ENCODE measurements at places on chromosomes 3 and 15.

DNA sequence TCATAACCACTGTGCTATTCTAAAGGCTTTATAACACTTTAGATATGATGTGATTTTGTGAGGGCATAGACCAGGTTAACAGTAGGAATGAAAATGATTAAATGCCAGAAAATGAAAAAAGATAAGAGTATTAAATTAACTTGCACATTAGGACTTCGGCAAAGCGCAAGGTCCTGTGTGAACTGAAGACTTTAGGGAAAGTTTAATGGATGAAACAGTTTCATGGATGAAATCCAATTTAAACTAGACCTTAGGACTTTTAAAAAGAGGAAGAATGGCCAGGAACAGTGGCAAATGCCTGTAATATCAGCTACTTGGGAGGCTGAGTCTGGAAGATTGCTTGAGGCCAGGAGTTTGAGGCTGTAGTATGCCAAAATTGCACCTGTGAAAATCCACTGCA lies 8.7 kb downstream of the SLMAP start:
- no peak for DNase-seq

DNA sequence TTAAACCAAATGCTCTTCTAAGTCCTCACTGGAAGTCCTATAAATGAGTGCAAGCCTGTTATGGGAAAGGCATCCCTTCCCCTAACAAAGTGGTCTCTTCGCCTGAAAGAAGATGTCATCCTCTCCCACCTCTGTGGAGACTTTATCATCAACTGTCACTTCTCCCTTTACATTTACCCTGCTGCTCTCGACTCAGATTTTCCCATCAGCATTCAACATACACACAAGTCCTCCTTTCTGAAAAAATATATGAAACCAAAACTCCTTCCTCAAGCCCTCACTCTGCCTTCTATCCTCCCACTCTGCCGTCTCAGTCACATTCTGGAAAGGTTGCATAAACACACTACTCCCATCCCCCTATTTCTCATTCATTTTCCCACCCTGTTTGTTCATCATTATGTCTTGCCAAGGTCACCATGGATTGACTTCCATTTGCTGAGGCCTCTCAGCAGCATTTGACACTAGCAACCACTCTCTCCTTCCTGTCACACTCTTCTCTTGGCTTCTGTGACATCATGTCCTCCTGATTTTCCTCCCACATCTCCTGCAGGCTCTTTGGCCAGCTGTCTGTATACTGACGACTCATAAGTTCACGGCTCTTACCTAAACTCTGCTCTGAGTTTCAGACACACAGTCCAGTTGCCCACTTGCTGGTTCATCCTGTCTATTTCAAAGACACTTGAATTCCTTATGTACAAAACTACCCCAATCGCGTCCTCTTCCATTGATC lies 70.3 kb upstream of the SMAD3 start:
- DNase-seq, result no peak

DNA sequence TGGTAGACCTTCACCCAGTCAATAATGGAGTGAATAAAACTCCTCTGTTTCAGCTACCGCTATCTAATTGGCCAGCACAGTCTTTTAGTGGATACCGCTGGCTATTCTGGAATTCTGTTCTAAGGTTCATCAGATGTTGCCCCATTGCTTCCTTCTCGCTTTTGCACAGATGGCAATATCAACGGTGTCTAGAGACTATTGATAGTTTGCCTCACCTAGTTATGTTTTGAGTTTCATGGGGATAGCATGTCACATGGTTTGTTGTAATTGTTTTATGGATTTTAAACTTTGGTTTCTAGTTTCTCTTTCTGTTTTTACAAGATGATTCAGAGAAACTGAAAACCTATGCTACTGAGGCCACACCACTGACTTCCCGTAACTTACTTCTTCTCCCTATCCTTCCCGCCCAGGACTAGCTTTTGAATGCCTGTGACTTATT lies 2.0 kb downstream of the XRN1 start:
- no peak for DNase-seq

GRCh38 chr15:94352636-94353487 lies 121.5 kb downstream of the MCTP2 start:
- DNase-seq, result no peak

GRCh38 chr3:44375450-44375849 lies 36.9 kb downstream of the TCAIM start:
- DNase-seq, result no peak

DNA sequence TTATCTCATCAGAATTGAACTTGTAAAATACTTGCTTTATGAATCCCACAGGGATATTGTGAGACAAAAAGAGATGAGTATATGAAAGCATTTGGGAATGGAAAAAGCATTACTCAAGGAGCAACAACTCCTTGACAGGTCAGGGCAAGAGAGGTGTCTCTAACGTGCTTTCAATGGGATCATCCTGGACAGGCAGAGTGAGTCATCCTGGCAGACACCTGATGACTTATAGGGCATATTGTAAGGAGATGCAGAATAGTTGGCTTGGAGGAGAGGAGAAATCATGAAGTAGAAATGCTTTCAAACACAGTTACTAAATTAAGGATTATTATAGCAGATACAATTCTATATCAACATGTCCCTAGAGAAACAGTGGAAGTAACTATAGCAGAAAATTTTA lies 71.9 kb upstream of the THSD4 start:
- DNase-seq, result no peak

GRCh38 chr3:150765949-150766720 lies 3.2 kb upstream of the SIAH2 start:
- no peak for DNase-seq

- DNase-seq, result no peak
Measured at GRCh38 chr3:71695000-71695482, 30.2 kb downstream of the EIF4E3 start.

DNA sequence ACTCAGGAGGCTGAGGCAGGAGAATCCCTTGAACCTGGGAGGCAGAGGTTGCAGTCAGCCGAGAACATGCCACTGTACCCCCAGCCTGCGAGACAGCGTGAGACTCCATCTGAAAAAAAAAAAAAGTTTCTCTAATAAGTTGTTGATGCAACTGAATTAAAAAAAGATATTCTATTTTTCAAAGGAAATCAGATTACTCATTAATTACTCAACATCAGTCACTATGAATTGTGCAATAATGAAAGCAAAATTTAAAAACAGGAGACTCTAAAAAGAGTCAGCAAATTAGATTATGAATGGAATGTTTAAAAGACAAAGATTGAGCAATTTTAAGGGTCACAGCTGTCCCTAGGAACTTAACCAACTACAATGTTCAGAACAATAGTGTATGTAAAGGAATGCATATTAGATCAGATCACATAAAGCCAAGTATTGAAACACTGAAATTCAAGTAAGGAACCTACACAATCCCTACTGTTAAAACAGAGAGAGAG lies 60.2 kb upstream of the SLC4A7 start:
- no peak for DNase-seq

DNA sequence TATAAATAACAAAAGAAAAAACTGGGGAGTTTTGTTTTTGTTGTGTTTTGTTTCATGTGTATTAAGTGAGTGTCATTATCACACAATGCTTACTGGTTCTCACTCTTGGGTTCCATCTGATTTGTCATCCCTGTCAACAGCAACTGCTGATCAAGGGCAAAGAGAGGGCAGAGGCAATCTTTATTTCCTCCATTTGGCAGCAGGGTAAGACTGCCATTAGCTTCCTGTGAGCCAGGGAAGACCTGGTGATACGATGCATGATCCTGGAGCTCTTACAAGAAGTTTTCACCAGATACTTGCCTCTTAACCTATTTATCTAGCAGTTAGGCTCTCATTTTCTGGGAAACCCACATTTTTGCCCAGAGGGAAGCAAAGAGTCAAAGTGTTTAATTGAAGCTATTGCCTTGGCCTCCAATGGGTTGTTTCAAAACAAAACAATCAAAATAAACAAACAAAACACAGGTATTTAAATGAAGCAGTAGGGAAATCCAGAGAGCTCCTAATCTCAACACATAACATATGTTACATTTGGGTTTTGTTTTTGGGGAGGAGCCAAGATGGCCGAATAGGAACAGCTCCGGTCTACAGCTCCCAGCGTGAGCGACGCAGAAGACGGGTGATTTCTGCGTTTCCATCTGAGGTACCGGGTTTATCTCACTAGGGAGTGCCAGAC lies 529.8 kb downstream of the MAGI1 start:
- no peak for DNase-seq

DNA sequence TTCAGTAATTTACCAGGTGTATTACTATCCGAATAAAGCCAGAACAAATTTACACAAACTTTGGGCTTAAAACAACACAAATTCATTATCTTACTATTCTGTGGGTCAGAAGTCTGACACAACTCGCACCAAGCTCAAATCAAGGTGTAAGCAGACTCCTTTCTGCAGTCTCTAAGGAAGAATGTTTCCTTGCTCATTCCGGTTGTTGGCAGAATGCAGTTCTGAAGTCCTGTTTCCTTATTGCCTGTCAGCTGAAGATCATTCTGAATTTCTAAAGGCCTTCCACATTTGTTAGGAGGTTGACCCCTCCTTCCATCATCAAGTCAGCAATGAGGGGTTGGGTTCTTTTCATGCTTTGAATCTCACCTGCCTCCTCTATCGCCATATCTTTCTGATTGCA lies 183.2 kb downstream of the FHIT start:
- DNase-seq, result no peak

GRCh38 chr3:159030138-159030670 lies 228.3 kb downstream of the MFSD1 start:
- no peak for DNase-seq

- DNase-seq, result peak; percentile 67
Measured at GRCh38 chr15:74768771-74769342, 13.0 kb upstream of the CSK start.

GRCh38 chr15:84658788-84659411 lies 901 bp upstream of the NMB start:
- DNase-seq, result no peak

DNA sequence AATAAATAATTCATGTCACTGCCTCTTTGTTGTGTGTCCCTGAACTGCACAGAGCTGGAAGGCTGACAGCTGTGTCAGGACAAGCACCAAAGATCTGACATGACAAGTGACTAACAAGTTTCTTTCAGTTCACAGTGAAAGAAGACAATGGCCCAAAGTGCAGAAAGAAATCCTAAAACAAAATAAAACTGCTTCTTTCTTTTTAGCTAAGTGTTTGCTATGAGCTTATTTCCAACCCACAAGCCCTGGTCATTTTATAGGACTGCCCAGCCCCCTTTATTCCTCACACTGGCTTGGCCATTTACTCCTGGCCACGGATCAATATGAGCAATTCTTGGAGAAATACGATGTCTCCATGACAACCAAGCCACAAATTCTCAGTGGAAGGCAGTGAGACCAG lies 238.5 kb downstream of the WDR72 start:
- no peak for DNase-seq

- no peak for DNase-seq
Measured at GRCh38 chr15:29233566-29233965, 36.1 kb downstream of the NSMCE3 start.

GRCh38 chr15:67165254-67166253 lies 88.9 kb downstream of the AAGAB start:
- DNase-seq, result peak; percentile 79

GRCh38 chr3:51708216-51708845 lies 1.5 kb downstream of the GRM2 start:
- DNase-seq, result no peak

GRCh38 chr15:41811432-41812195 lies 16.3 kb upstream of the JMJD7 start:
- peak; percentile 88 for DNase-seq

DNA sequence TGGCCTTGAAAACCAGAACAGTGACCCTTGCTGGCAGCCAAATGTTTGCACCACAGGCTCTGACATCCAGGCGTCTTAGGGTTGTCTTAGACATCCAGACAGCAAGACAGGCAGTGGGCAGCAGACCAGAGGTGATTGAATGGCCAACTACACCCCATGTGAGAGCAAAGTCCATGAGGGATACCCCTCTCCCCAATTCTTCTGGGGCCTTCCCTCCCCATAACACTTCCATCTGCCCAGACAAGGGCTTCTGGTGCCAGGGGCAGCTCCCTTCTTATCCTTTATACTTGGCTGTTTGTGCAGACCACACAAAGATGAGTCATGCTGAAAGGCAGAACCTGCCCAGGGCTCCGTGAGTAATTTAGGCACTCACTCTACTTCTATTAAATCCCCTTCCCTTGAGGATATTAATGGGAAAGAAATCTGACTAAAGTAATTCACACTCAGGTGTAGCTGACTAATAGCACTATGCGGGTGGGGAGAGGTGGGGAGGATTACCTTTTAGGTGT lies 257.9 kb downstream of the UACA start:
- DNase-seq, result peak; percentile 36

DNA sequence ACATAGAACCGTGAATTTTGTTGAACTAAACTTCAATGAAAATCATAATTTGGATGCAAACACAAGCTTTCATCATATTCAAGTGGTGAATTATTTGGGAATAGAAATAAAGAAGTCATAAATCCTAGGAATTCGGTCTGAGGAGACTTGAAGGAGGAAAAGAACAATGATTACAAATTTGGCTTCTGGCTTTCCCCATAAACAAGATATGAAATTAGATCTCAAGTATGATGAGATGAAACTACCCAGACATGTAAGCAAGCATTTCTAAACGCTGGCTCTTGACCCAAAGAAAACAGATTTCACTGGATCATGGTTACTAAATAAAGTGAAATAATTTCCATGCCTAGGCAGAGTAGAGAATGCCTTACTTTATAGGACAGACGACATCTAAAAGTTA lies 146.9 kb upstream of the LRTM1 start:
- DNase-seq, result no peak

DNA sequence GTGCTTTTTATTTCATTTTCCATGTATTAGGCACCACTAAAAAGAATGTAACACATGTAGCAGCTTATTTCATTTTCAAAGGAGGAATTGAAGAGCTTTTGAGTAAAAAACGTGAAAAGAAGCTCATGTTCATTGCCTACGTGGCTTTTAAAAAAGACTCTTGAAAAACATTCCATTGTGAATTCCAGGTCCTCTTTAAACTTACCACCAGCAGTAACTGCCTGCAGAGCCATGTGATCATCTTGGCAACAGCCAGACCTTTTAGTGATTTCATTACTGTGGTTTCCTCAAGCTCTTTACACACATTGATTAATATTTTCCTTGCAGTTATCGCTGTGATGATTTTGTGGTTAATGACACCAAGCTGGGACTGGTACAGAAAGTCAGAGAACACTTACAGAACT lies 43.8 kb upstream of the FBXL22 start:
- no peak for DNase-seq

DNA sequence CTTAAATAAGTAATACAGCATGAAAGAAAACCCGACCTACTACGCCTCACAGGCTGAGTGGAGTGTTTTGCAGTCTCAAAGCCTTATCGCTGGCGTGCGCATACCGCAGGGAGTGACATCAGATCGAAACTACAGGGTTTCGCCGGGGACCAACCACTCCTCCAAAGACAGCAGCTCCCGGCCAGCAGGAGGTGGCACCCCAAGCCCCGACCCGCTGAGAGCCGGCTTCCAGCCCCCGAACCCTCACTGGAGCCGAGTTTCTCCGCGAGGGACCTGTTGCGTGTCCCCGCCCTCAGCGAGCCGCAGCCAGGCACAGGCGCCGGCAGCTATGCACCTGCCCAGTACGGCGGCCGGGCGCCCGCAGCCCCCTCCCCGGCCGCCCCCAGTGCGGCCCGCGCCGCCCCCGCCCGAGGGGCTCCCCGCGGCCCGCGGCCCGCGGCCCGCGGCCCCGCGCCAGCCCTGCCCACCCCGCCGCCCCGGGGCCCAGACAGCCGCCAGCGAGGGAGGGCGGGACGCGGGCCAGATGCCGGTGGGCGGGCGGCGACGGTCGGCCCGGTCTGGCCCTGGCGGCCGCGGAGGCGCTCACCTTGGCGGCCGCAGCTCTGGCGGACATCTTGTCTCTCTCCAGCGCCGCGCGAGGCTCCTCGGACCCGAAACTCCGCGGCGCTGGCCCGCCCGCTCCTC lies 710 bp downstream of the TJP1 start:
- DNase-seq, result peak; percentile 82

- DNase-seq, result no peak
Measured at GRCh38 chr3:59978979-59979378, 929.2 kb upstream of the CFAP20DC start.

Measured in left cardiac atrium (tissue), 4 donors.